ENCODE measurements at places on chromosomes 5 and 9.
A peak's percentile ranks its signal among the peaks of the same experiment; 100 is the strongest.

DNA sequence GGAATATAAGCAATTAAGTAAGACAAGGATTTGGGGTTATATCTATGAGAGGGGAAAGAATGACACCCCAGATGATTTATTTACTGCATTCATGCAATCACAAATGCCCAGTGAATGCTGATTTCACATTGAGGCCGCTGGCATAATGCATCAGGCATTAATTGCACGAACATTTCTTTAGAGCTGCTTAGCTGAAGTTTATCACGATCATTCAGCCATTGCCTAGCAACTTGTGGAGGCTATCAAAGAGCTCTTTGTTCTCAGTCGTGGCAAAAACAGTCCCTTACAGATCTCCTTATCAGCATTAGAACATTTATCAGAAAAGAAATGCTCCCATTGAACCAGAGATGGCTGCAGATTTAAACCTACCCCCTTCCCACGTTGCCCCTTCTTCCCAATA, 88.7 kb upstream of the PRRC1 start:
- no peak for DNase-seq

DNA sequence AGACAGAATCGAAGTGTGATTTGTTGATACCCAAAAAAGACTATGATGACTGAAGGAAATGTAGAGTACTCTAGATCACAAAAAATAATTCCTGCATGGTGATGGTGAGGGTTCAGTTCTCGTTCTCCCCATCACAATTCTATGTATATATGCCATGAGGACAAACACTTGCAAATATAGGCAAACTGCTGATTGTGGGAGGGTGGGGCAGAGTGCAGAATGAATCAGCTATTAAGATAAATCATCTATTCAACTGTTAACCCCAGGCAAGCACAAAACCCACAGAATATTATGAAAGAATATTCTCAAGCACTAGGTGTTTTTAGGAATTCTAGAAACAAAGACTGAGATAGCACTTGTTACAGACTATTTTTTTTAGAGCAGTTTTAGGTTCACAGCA, 13.9 kb upstream of the UBLCP1 start:
- DNase-seq = no peak

- DNase-seq = no peak
Observed at GRCh38 chr5:172335721-172336120, 52.2 kb upstream of the UBTD2 start.

- DNase-seq = no peak
Observed at GRCh38 chr5:39498278-39498952, 73.6 kb upstream of the DAB2 start.

DNA sequence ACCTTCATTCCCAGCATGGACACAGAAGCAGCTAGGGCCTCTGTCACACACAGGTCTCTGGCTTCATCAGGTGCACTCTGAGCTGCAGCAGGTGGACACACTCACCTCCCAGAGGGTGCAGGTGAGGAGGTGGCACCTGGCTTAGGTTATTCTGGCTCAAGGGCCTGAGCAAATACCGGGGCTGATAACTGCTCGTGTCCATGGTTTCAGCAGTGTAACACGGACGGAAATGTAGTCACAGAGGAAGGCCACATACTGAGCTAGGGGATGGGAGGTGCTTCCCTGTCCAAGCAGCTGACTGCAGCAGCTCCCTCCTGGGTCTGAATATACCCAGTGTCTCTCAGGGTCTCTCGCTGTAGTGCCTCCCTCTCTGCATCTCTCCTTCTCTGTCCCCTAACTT, 5.7 kb downstream of the PHF2 start:
- peak; percentile 83 for DNase-seq

- DNase-seq = no peak
Observed at GRCh38 chr5:141785135-141785534, 93.1 kb downstream of the PCDH1 start.

- peak; percentile 50 for DNase-seq
Observed at GRCh38 chr9:69469136-69469535, 144.1 kb downstream of the ENTREP1 start.

DNA sequence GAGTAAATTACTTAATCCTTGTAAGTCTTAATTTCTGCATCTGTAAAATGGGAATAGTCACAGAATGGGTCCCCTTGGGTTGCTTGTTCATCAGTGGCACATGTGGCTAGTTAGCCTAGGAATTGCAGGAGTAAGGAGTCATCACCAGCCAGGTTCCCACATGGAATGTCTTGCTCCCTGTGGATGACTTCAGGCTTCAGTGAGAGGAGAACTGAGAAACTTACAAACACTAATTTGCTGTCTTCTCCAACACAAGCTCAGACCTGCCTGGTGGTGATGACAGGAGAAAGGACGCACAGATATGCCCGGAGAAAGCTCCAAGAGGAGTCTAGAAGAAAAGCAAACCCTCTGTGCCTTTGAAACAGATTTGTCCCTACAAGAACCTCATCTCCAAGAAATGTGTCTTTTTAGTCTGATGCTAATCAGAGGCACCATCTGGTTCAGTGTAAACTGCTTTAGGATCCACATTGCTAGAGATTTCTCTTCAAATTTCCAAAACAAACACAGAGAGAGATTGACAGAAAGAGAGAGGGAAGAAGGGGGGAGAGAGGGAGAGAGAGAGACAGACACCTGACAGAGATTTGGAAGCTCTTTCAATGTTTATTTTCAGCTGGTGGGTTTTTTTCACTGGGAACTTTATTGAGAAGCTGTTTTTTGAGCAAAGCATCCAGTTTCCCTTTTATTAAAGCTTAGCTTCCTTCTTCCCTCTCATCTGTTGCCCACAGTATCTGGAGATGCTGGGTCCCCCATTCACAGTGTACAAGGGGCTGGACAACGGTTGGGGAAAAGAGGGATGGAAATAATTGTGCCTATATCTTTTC, 128.3 kb downstream of the DOCK2 start:
- no peak for DNase-seq
